ENCODE measurements at places on chromosomes 7 and 10. TPM values are rescaled to one million over a fixed set of nuclear protein-coding genes. Genes with fewer than 3 reads are reported as not detected.

- no peaks in the 10 kb centered on the region for H3K27me3 ChIP-seq
- H3K4me1 ChIP-seq: no peaks in the 10 kb centered on the region
- no peaks in the 10 kb centered on the region for H3K36me3 ChIP-seq
- no peak overlapping the region for H3K27ac ChIP-seq
- peak; percentile 69 for DNase-seq
Observed at GRCh38 chr7:114663502-114663901, 248.9 kb downstream of the FOXP2 start.

- H3K4me3 ChIP-seq: no peak overlapping the region
- H3K4me1 ChIP-seq: no peaks in the 10 kb centered on the region
- no peak for DNase-seq
- H3K36me3 ChIP-seq: no peaks in the 10 kb centered on the region
- no peak overlapping the region for H3K27ac ChIP-seq
Observed at GRCh38 chr10:8894148-8894547, 839.7 kb downstream of the GATA3 start.

Gene CD36
- total RNA-seq: 41.0 TPM

DNA sequence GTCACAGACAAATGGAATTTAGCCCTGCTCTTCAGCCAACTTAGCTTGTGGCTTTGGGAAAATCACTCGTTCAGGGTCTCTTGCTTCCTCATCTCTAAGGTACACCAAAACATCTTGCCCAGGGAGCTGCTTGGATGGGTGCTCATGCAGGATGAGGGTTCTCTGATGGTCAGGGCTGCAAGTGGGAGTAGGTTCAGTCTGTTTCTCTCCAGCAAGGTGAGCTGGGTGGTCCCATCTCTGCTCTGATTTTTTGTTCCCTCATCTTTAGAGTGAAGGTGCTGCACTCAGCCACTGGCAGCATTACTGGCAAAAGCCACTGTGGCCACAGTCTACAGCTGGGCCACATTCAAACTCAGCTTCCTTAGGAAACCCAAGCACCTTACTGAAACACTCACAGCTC, 149.9 kb upstream of the GPR26 start:
- no peak for DNase-seq
- no peaks in the 10 kb centered on the region for H3K4me1 ChIP-seq
- H3K27me3 ChIP-seq: no peaks in the 10 kb centered on the region
- H3K36me3 ChIP-seq: no peaks in the 10 kb centered on the region
- H3K4me3 ChIP-seq: no peak overlapping the region
- H3K27ac ChIP-seq: no peak overlapping the region

Gene CFAP43
- under 0.01 TPM for total RNA-seq

Gene DNAH11
- total RNA-seq: 0.33 TPM

Gene APBB1IP
- total RNA-seq: 3.1 TPM

- no peak for DNase-seq
- no peaks in the 10 kb centered on the region for H3K36me3 ChIP-seq
- no peak overlapping the region for H3K27ac ChIP-seq
- no peaks in the 10 kb centered on the region for H3K27me3 ChIP-seq
Observed at GRCh38 chr7:24721481-24722001, 35.7 kb downstream of the GSDME start.

Gene BICC1
- total RNA-seq: 64.7 TPM

Gene SLC39A12
- total RNA-seq: not detected

DNA sequence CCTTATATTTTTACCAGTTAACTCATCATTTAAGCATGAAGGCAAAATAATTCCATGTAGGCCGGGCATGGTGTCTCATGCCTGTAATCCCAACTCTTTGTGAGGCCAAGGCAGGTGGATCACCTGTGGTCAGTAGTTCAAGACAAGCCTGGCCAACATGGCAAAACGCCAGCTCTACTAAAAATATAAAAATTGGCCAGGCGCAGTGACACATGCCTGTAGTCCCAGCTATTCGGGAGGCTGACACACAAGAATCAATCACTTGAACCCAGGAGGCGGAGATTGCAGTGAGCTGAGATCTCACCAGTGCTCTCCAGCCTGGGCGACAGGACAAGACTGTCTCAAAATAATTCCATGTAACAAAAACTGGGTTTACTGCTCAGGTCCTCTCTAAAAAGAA, 18.3 kb downstream of the HNRNPA2B1 start:
- H3K4me3 ChIP-seq: no peak overlapping the region
- no peaks in the 10 kb centered on the region for H3K4me1 ChIP-seq
- no peak for DNase-seq
- H3K27ac ChIP-seq: no peak overlapping the region

DNA sequence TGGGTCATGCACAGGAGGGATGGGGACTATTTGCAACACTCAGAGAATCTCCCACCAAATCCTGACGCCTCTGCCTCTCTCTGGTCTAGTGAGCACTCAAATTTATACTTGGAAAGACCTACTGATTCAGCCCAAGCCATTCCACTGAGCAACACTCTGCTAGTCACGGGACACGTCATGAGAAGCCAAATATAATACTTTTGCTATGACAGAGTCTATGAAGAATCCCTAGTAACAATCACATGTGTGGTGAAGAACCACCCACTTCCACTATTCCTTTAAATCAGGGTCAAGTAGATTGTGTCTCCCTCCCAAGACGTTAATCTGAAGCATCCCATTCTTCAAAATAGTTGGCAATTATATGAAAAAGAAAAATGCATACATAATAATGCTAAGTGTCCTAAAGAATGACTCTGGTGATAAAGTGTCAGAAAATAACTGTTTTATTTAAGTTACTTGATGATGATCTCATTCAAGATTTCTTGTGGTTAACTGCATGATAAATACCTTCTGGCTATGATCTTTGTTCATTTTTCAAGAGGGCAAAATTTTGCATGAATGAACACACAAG, 28.5 kb downstream of the CHCHD3 start:
- no peaks in the 10 kb centered on the region for H3K36me3 ChIP-seq
- peak overlapping the region; percentile 83 for H3K27ac ChIP-seq
- peaks cover 30% of the 10 kb centered on the region for H3K4me1 ChIP-seq
- peak overlapping the region; percentile 10 for H3K4me3 ChIP-seq
- DNase-seq: peak; percentile 99

DNA sequence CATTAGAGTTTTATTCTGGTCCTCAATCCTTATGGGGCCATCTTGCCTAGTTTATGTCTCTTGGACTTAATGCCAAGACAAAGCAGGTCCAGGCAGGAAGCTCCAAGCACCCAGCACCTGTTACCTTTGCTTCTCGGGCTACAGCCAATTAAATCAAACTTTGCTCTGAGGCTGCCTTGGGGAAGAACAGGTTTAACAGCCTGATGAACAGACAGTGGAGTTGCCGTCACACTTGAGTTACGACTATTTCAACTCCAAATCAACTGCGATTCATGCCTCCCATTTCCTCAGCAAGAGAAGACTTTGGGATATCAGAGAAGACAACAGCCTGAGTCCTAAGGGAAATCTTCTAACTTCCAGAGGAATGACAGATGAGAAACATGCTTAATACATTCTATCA, 62.2 kb downstream of the XPNPEP1 start:
- H3K4me3 ChIP-seq: no peak overlapping the region
- H3K27me3 ChIP-seq: no peaks in the 10 kb centered on the region
- no peak overlapping the region for H3K27ac ChIP-seq
- H3K36me3 ChIP-seq: peaks cover 8% of the 10 kb centered on the region
- no peaks in the 10 kb centered on the region for H3K4me1 ChIP-seq

- H3K36me3 ChIP-seq: no peaks in the 10 kb centered on the region
- no peaks in the 10 kb centered on the region for H3K27me3 ChIP-seq
- no peak for DNase-seq
- H3K4me1 ChIP-seq: peaks cover 21% of the 10 kb centered on the region
- H3K4me3 ChIP-seq: no peak overlapping the region
Observed at GRCh38 chr10:126250045-126250444, 138.2 kb downstream of the ADAM12 start.

DNA sequence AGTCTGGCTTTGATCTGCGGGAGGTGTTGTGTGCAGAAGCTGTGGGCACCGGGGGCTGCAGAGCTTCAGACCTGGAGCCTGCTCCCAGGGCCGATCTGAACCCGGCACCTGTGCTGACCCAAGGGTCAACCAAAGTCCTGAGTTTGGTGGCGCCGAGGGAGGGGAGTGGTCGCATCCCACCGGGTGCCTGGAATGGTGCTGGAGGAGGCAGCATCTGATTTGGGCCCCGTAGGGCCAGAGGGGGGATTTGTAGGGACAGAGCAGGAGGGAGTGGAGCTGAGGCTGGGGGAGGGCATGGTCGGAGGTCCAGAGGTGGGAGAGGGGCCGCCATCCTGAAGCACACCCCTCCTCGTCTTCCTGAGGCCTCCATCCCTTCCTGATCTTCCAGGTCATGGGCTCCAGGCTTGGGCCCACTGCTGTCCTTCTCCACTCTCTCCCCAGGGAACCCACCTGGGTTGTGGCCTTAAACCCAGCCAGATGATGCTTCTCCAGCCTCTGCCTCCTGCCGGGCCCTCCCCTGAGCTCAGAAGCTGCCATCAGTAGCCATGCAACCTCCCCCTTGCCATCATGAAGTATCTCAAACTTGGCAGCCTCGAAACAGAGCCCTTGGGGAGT, 112.9 kb downstream of the LHPP start:
- H3K4me3 ChIP-seq: no peak overlapping the region
- no peak overlapping the region for H3K27ac ChIP-seq
- H3K4me1 ChIP-seq: no peaks in the 10 kb centered on the region
- H3K36me3 ChIP-seq: no peaks in the 10 kb centered on the region
- DNase-seq: no peak
- H3K27me3 ChIP-seq: no peaks in the 10 kb centered on the region

DNA sequence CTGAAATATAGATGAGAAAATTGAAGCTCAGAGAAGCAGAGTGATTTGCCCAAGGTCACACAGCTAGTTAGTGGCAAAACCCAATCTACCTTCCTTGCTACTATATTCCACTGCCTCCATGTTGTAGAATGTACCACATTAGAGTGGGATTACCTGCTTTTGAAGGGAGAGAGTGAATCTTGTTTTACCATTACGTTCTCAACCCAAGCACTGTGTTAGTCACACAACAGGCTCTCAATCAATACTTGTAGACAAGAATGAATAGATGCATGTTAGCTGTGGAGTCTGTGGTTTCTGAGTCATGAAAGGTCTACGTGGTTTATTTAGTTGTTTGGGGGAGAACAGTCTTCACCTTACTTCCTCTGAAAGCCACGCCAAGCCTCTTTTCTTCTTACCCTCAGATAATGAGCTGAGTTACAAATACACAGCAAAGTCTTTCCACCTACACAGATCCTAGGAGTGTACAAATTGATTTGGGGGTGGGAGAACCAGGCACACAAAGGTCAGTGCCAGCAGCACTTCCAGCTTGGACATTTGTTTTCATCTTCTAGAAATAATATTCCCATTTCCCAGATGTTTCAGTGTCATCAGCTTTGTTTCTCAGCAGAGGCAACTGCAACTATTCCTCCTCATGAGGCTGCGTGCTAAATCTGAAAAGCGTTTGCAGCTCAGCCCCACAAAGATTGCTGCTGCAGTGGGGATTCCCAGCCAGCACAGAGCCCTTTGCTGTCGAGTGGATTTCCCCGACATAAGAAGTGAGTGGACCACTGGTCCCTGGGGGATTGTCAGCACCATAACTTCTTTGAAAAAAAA, 71.5 kb upstream of the ADO start:
- H3K4me3 ChIP-seq: no peak overlapping the region
- H3K27ac ChIP-seq: no peak overlapping the region
- H3K36me3 ChIP-seq: no peaks in the 10 kb centered on the region

Gene H2BK1
- total RNA-seq: not detected

- no peaks in the 10 kb centered on the region for H3K4me1 ChIP-seq
- no peaks in the 10 kb centered on the region for H3K27me3 ChIP-seq
- no peaks in the 10 kb centered on the region for H3K36me3 ChIP-seq
- no peak overlapping the region for H3K4me3 ChIP-seq
- no peak overlapping the region for H3K27ac ChIP-seq
- no peak for DNase-seq
Observed at GRCh38 chr10:25843551-25844170, 90.4 kb upstream of the MYO3A start.

GRCh38 chr10:91536111-91536510, 96.8 kb downstream of the PPP1R3C start:
- H3K27ac ChIP-seq: peak overlapping the region; percentile 39
- H3K4me1 ChIP-seq: peaks cover 9% of the 10 kb centered on the region
- no peak overlapping the region for H3K4me3 ChIP-seq
- H3K36me3 ChIP-seq: no peaks in the 10 kb centered on the region

DNA sequence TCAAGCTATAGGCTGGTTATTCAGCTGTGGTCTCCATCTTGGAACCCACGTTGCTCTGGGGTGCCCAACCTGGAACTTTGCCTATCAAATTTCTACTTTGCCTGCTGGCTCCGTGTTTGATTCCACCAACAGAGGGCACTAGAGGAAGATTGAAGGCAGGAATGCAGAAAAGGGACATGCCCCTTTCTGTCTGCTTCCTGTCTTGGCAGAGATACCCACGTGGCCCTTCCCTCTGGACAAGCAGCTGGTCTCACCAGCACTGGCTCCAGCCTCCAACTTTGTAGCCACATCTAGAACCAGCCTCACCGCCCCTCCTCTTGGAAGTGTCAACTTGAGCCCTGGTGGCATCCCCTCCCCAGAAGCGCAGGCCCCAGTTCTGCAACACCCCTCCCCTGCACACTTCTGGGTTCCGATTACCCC, 52.1 kb upstream of the ZNF438 start:
- no peak overlapping the region for H3K4me3 ChIP-seq
- no peaks in the 10 kb centered on the region for H3K4me1 ChIP-seq
- no peak overlapping the region for H3K27ac ChIP-seq

Gene AKR1B15
- not detected for total RNA-seq

- no peak overlapping the region for H3K4me3 ChIP-seq
- H3K27ac ChIP-seq: no peak overlapping the region
- no peaks in the 10 kb centered on the region for H3K4me1 ChIP-seq
- DNase-seq: no peak
Observed at GRCh38 chr7:100859856-100860255, 7.3 kb upstream of the TRIP6 start.

GRCh38 chr10:132464256-132465192, 67.5 kb downstream of the PWWP2B start:
- H3K36me3 ChIP-seq: no peaks in the 10 kb centered on the region
- DNase-seq: peak; percentile 56
- no peaks in the 10 kb centered on the region for H3K27me3 ChIP-seq
- peaks cover 2% of the 10 kb centered on the region for H3K4me1 ChIP-seq
- no peak overlapping the region for H3K4me3 ChIP-seq

DNA sequence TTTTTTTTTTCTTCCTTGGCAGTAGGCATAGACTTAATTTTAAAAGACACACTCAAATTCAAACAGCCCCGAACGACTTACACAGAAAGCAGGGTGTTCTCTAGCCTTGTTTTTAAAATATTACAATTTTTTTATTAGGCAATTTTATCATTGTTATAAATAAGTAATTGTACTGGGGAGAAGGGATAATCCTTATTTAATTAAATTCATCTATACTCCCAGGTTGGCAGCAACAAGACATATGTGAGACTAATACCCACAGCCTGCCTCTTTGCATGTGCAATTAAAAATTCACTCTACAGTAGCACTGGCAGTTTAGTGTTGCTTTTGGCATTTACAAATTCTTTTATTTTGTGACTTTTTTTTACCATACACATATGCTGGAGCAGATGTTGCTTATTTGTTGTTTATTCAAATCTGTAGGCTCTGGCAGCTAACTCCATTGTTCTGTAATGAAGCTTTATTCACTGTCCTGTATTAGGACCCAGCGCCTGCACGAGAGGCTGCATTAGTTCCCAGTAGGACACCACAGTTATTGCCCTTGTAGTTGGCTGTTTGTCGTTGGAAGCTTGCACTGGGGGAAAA, 84.9 kb upstream of the PPP1R17 start:
- DNase-seq: no peak
- no peaks in the 10 kb centered on the region for H3K27me3 ChIP-seq
- H3K27ac ChIP-seq: no peak overlapping the region

Gene DENND2A
- 39.0 TPM for total RNA-seq

- peak; percentile 78 for DNase-seq
- no peak overlapping the region for H3K4me3 ChIP-seq
- no peaks in the 10 kb centered on the region for H3K27me3 ChIP-seq
- no peaks in the 10 kb centered on the region for H3K36me3 ChIP-seq
- H3K27ac ChIP-seq: peak overlapping the region; percentile 29
Observed at GRCh38 chr10:30811276-30812017, 181.9 kb upstream of the LYZL2 start.
